ENCODE measurements at places on chromosomes 2 and 18. TPM values are rescaled to one million over a fixed set of nuclear protein-coding genes. Genes with fewer than 3 reads are reported as not detected.

- DNase-seq, result no peak
- no peaks in the 10 kb centered on the region for H3K27me3 ChIP-seq
- peaks cover 43% of the 10 kb centered on the region for H3K36me3 ChIP-seq
- H3K4me3 ChIP-seq, result no peak overlapping the region
- H3K27ac ChIP-seq, result no peak overlapping the region
Measured at GRCh38 chr2:43877782-43878464, 39.2 kb downstream of the ABCG8 start.

DNA sequence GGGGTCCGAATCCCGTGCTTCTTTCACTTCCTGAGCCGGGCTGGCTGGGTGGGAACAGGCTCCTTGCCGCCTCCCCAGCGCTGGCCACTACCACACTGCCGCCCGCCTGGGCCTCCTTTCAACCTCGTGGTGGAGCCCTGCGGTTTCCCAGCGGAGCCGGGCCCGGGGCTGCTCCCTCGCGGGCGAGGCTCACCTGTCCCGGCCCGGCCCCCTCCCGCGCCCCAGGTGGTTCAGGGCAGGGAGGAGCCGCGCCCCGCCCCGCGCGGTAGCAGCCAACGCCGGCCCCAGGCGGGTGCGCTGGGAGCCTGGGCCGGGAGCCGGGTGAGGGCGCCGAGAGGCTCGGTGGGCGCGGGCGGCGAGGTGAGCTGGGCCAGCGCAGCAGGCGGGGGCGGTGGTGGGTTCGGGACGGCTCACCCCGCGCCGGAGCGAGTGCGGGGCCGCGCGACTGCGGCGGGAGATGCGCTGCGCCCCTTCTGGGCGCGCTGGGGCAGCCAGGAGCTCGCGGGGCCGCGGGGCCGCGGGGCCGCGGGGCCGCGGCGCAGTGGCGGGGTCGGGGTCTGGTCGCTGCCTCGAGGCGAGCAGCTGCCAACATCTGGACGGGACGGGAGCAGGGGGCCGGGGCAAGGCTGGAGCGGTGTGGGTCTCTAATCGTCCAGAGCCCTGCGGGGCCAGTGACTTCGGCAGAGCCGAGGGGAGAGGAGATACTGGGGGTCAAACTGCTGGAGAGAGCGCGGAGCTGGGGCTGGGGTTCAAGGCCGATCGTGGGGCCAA is at the start of gene LYPD6B:
Gene LYPD6B, plus strand, starts transcription at position 258 of the 771 bp plus-strand sequence. CDS start 92,250 bp downstream, outside the sequence.
- no peaks in the 10 kb centered on the region for H3K4me1 ChIP-seq
- H3K27ac ChIP-seq, result no peak within 1 kb of the TSS

GRCh38 chr2:19879120-19879519 is 22.7 kb downstream of the TTC32 start:
- H3K4me3 ChIP-seq, result no peak overlapping the region
- H3K36me3 ChIP-seq, result no peaks in the 10 kb centered on the region
- no peak for DNase-seq
- no peaks in the 10 kb centered on the region for H3K4me1 ChIP-seq
- H3K27ac ChIP-seq, result no peak overlapping the region

DNA sequence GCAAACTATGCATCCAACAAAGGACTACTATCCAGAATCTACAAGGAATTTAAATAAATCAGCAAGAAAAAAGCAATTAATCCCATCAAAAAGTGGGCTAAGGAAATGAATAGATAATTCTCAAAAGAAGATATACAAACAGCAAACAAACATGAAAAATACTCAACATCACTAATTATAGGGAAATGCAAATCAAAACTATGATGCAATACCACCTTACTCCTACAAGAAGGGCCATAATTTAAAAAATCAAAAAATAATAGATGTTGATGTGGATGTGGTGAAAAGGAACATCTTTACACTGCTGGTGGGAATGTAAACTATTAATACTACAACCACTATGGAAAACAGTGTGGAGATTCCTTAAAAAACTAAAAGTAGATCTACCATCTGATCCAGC is 164.7 kb downstream of the ZBTB7C start:
- H3K36me3 ChIP-seq, result no peaks in the 10 kb centered on the region
- H3K4me3 ChIP-seq, result no peak overlapping the region
- no peak for DNase-seq
- H3K4me1 ChIP-seq, result no peaks in the 10 kb centered on the region
- H3K27ac ChIP-seq, result no peak overlapping the region
- H3K27me3 ChIP-seq, result no peaks in the 10 kb centered on the region

GRCh38 chr2:118040891-118041290 is 27.0 kb upstream of the CCDC93 start:
- no peaks in the 10 kb centered on the region for H3K36me3 ChIP-seq
- H3K27ac ChIP-seq, result no peak overlapping the region
- no peak for DNase-seq

- no peak for DNase-seq
- no peaks in the 10 kb centered on the region for H3K36me3 ChIP-seq
- no peaks in the 10 kb centered on the region for H3K4me1 ChIP-seq
- H3K27ac ChIP-seq, result no peak overlapping the region
Measured at GRCh38 chr18:72869226-72870185, 1.7 kb upstream of the NETO1 start.

DNA sequence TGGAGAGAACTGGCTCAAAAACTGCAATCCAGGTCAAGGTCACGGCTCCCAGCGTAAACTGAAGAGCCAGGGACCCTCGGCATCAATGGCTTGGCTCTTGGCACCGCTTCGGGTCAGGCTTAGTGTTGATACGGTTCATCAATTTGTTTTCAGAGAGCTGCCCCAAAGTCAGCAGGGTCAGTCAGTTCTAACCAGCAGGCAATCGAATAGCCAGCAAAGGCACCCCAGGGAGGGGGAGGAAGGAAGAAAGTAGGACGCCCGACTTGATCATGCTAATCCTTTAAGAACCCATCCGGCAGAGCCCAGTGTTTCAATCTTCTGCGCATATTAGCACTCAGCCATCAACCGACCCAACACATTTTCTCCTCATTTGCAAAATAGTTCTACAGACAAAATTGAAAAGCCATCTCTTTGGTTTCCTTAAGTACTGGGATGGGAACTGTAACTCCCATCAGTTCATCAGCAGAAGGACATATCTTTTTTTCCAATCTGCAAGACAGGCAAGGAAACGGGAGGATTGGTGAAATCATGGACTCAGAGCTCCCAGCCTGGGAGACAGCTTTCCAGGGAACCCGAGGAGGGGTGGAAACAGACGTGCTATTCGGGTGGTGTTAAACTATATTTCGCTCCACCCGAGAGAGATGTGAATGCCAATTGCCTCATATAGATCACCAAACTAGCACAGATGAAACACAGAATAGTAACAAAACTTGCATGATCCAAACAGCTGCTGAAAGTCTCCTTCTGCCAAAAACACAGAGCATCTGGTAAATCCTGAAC is 40.7 kb upstream of the CABLES1 start:
- H3K36me3 ChIP-seq, result no peaks in the 10 kb centered on the region
- DNase-seq, result no peak
- no peaks in the 10 kb centered on the region for H3K27me3 ChIP-seq
- H3K27ac ChIP-seq, result no peak overlapping the region
- no peaks in the 10 kb centered on the region for H3K4me1 ChIP-seq

DNA sequence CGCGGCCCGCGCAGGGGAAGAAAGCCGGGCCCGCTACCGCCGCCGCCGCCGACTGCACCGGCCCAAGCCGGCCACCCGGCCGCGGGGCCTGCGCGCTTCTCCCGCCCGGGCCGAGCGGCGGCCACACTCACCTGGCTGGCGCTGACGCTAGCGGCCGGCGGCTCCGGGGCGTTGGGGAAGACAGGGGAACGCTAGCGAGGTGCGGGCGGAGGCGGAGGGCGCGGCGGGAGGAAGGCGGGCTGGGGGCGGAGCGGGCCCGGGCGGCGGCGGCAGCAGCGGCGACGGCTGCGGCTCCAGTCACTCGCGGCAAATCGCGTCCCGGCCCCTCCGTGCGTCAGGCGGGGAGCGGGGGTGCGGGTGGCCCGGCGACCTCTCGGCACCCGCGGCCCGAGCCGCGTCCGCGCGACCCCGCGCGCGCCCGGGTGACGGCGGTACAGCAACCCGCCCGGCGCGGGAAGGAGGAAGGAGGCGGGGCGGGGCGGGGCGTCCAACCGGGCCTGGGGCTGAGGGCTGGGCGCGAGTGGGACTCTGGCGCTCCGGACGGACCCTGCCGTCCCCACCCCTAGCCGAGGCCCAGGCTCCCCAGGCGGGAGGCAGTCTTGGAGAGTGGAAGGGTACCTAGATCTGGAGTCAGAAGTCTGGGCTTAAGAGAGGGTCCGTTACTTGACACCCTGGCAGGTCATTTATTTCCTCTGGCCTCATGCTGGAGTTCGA is at the start of gene SESTD1:
Gene SESTD1, minus strand, starts transcription at position 465 of the 714 bp plus-strand sequence. CDS start 72,991 bp downstream, outside the sequence.
- peak within 1 kb of the TSS; percentile 54 for H3K4me3 ChIP-seq
- no peaks in the 10 kb centered on the region for H3K36me3 ChIP-seq
- H3K27me3 ChIP-seq, result no peaks in the 10 kb centered on the region
- no peaks in the 10 kb centered on the region for H3K4me1 ChIP-seq

DNA sequence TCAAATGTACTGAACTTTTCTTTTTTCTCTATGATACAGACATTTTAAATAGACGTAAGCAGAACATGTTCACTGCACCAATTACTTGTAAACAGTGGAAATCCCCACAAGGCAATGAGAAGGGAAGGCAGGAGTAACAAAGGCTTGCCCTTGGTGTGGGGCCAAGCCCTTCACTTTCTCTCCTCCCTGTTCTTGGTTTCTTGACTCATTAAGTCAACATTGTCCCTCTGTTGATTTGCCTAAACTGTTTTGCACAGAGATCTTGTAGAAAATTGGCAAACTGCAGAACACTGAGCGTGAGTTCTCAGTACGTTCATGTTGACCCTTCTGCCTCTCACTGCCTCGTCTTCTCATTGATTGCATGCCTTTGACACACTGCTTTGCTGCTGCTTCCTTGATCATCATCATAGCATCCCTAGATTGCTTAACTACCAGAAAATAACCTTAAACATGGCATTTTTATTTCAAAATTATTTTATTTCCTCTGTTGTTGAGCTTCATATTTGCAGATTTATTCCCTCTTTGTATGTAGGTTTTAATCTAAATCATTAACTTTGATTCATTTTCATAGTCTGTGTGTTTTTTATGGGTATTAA is 257.7 kb downstream of the PTGR3 start:
- no peaks in the 10 kb centered on the region for H3K4me1 ChIP-seq
- no peak overlapping the region for H3K27ac ChIP-seq
- no peak for DNase-seq
- no peak overlapping the region for H3K4me3 ChIP-seq

The UGT1A7 gene
- 6.9 TPM for total RNA-seq

Data from right lobe of liver (tissue), 6 donors.